ENCODE measurements at places on chromosomes 2 and 18. TPM values are rescaled to one million over a fixed set of nuclear protein-coding genes. Genes with fewer than 3 reads are reported as not detected.

GRCh38 chr2:187214306-187214705 lies 233.7 kb downstream of the CALCRL start:
- DNase-seq, result no peak

DNA sequence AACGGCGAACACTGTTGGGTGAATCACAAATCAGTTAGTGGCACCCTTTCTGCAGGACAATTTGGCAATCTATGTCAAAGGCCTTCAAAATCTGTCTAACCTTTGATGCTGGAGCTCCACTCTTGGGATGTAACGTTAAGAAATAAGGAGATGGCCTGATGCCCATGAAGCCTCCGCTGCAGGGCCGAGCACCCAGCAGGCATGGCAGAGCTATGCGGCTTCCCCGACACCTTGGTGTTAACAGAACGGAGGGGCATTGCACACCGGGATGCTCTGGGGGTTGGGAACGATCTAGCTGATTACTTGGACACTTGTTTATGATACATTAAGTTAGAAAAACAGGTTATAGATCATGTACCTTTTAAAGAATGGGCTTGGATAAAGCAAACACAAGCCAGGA lies 265.3 kb downstream of the HDAC4 start:
- no peak for DNase-seq

- no peak for DNase-seq
Measured at GRCh38 chr2:30315391-30316063, 84.2 kb downstream of the LBH start.

DNA sequence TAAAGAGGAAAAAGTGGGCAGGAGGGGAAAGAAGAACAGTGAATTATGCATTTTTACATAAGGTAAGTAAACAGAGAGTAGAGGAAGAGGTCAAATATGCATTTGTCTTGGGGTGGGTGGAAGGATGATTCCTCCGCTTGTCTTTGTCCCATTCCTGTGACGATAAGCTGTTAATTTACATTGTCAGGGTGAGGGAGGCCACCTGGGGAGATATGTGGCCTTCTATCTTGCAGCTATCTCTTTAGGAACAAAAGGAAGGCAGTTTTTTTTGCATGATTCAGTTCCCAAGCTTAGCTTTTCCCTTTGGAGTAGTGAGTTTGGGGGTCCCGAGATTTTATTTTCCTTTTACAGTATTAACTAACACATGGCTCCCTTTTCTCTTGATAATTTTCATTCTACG lies 2.2 kb upstream of the INPP4A start:
- DNase-seq, result no peak

The DSG1 gene
- not detected for total RNA-seq

The SIGLEC15 gene
- total RNA-seq, result not detected

All from sigmoid colon (tissue), 7 donors.